ENCODE measurements at places on chromosomes 1 and 21.

DNA sequence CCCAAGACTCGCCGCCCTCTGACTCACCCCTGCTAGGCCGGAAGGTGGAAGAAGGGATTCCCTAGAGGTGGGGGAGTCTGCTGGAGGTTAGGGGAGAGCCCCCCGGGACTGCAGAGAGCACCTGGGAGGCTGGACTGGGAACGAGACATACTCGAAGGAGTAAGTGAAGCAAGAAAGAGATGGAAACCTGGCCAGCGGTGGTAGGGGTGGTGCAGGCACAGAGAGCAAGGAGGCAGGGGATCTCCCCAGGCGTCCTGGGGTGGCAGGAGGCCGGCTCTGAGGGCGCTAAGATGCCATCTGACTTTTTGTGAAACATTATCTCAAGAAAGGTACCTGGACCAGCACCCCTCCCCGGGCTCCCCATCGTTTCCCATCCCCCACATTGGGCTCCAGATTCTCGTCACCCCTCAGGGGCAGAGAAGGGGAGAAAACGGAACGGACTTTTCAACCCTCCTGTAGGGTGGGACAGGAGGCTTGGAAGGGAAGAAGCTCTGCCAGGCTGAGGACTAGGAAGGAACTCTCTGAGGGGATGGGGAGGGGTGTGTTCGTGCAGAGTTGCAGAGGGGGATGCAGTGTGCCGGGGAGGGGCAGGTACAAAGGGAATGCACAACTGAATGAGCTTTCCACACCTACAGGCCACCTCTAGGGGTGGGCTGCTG is 708 bp downstream of the CHRNB2 start:
- no peak for DNase-seq

DNA sequence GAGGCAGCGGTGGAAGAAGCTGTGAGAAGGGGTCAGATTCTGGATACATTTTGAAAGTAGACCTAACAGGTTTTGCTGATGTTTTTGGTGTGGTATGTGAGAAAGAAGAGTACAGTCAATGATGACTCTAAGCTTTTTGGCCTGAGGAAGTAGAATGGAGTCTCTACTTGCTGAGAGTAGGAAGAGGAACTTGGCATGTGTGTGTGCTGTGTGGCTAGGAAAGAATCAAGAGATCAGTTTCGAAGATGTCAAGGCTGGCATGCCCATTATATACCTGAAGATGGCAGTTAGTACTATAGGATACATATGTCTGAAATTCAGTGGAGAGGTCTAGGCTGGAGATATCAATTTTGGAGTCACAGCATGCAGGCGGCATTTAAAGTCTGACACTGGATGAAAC is 64.4 kb downstream of the MAB21L3 start:
- DNase-seq = no peak

GRCh38 chr1:112196731-112197130 is 199.3 kb upstream of the CTTNBP2NL start:
- DNase-seq = no peak

DNA sequence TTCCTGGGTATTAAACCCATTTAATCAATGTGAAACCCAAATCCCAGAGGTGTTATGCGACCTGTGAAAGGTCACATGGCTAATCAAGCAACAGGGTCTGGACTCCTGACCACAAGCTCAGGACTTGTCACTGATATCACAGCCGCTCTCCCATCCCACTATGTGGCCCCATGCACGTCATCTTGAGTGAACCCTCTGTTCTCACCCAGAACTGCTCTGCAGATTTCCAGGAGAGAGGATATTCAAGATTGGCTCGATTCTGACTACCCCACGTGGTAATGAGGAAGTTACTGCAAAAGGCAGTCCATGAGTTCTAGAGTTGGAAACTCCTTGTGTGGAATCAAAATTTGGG is 173.5 kb upstream of the ETV3 start:
- no peak for DNase-seq

DNA sequence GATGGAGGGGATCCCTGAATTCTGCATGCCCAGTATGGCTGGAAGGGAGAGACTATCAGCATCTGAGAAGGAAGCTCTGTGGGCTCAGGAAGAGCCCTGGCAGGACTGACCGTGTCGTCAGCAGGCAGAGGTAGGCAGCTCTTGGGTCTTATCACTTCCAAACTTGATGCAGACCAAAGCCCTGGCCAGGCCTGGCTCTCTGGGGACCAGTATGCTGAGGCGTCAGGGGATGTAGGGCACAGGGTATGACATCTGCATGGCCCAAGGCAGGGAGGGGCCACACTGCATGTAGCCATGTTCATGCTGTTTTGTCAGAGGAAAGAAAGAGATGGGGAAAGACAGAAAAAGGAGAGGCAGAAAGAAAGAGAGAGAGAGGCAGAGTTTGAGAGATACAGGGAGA is 6.3 kb downstream of the FGR start:
- no peak for DNase-seq

DNA sequence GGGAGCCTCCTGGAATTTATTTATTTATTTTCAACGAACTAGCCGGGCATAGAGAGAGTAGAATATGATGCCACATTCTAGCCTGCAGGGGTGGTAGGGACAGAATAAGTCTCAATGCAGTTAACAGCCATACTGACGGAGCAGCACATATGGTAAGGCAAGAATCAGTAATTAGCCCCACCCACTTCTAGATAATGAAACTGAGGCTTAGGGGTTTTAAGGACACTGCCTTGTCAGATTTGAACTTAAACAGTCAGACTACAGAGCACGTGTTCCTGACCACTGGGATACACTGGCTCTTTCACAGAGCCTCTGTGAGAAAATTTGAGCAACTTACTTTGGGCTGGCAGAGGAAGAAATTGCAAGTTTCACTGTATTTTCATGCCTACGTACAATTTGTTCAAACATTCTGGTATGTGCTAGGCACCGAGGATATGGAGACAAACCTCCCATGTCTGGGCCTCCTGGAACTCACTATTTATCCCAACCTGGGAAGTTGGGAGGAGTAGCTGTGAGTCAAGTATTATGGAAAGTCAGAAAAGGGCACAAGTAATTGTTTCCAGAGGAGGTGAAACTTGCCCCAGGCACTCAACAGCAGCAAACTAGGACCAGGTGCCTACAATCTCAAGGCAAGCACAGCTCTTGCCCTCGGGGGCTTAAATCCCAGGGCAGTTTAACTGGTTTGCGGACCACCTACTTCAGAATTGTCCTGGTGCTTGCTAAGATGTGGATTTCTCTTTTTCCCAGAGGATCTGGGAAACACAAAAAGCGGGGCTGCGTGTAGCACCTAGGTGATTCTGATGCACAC is 1.6 kb upstream of the CLIC4 start:
- no peak for DNase-seq

DNA sequence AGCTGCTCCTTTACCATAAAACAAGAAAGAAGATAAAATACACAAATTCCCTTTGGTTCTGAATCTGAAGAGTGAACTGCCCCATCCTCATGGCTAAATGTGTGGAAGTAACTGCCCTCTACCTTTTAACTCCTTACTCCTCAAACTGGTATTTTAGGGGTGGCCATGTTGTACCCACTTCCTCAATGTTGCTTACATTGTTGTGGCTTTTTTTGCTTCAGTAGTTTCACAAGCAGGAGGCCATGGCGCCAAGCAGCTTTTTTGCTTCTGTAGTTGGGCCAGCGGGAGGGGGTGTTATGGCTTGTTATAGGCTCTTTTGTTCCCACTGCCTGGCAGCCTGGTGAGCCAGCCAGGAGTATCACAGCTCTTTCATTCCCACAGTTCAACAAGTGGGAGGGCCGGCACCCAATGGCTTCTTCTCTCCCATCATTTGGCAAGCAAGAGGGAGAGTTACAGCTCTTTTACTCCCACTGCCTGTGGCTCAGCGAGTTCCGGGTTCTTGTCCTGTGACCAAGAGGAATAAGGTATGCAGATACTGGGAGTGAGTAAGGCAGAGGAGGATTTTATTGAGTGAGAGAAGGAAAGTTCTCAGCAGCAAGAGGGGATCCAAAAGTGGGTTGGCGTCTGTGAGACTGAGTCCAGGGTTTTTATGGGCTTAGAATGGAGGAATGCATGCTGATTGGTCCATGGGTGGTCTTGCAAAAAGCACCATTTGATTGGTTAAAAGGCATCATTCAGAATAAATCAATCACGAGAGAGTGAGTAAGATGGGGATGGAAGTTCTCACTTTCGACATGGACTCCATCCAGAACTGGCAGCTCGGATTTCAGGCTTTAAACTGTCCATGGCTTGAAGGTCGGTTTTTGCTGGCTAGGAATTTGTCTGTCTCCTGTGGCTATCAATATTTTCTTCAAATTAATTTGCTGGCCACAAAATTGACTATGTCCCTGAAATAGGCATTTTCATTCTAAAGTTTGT is 429.6 kb downstream of the HLX start:
- no peak for DNase-seq

DNA sequence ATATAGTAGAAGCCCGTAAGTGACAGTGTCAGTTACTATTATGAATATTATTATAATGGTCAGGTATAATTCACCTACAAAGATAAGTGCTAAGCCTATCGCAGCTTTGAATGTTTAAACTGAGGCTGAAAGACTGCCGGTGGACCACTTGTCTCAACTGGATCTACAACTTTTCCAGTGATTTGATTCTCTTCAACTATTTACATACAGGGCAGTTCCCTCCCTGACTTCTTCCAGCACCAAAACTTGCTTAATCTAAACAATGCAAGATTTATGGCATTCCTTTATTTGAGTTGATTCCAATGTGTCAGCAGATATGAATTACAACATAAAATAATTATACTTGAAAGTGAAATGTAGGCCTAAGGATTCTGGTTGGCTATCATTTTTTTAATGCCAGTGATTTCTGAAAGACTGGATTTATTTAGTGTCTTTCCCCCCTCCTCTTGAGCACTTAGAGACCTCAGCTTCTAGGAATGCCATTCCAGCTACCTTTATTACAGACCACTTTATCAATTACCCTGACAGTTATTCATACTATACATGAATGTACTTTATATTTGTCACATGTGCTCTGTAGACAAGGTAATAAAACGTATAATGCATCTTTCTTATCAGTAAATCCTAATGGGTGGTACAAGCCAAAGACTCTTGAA is 153.3 kb upstream of the C8B start:
- DNase-seq = no peak

- peak; percentile 45 for DNase-seq
Measured at GRCh38 chr1:119948342-119949214, 52.3 kb upstream of the ADAM30 start.

GRCh38 chr1:58919959-58920321 is 136.1 kb upstream of the JUN start:
- no peak for DNase-seq

- DNase-seq = no peak
Measured at GRCh38 chr21:30255679-30256078, 27.1 kb downstream of the KRTAP24-1 start.

DNA sequence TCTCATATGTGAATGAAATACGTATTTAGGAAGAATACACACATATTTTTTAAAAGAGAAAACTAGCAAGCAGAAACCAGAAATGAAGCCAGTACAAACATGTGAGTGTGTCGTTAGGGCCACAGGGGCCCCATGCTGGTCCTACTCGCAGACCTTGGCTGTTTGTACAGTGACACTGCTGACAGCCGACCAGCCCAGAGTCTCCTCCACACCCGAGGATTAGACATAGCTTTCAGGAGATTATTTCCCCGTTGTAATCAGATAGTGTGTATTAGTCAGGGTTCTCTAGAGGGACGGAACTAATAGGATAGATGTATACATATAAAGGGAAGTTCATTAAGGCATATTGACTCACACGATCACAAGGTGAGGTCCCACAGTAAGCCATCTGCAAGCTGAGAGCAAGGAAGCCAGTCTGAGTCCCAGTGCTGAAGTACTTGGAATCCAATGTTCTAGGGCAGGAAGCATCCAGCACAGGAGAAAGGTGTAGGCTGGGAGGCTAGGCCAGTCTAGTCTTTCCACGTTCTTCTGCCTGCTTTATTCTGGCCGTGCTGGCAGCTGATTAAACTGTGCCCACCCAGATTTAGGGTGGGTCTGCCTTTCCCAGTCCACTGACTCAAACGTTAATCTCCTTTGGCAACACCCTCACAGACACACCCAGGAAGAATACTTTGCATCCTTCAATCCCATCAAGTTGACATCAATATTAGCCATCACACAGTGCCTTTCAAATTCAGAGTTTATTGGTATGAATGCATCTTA is 51.2 kb downstream of the DIP2A start:
- no peak for DNase-seq

DNA sequence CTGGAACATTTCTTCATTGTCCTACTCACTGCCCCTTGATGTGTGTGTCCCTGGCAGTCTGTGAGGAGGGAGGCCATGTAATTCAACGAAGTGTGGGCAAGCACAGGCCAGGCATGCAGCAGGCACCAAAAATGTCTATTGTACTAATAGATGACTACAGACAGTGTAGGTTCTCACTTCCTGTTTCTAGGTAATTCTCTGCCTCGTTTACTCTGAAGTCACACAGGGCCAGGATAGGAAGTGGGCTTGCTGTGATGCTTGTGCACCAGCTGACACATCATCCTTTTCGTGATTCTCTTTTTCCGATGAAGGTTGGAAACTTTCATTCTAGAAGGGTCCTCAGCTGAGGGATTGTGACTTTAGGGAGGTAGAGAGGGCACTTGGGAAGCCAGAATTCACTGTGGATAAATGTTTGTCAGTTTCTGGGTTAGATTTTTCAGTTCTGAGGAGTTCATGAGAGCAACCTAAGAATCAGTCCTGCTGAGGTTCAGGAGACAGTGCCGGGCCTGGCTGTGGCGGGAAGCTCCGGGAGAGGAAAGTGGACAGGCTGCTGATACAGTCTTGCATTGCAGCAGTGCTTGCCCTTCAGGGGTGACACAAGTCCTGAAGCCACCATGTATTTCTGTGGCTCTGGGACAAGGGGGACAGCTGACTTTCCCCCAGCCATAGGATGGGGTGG is 4.3 kb upstream of the CSF1 start:
- peak; percentile 32 for DNase-seq

DNA sequence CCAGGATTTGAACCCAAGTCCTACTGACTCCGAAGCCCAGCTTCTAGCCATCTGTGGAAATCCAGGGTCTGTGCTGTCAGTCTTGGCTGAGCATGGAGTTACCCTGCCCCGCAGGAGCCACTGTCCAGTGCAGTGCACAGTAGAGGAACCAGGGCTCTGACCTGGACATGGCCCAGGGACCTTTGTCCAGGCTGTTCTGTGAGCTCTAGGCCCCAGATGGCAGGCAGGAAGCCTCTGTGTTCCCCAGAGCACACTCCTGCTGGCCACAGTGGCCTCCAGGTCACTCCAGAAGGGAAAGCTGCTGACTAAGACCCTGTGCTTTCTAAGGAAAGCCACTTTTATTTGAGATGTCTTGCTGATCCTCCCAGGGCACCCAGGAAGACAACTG is 13.8 kb downstream of the S100A7A start:
- no peak for DNase-seq

- DNase-seq = no peak
Measured at GRCh38 chr1:157968508-157968907, 24.9 kb upstream of the KIRREL1 start.

DNA sequence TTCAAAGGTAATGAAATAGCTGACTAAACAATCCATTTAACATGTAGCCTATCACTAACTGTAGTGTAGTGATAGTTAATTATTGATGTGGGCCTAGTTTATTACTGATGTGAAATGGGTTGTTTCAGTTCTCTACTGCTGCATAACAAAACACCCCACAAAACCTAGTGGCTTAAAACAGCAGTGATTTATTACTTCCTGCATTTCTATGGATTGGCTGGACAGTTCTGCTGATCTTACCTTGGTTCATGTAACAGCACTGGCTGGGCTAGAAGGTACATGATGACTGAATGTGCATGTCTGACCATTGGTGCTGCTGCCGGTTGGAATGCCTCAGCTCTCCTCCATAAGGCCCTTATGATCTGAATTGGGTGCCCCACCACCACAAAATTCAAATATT is 5.4 kb upstream of the ABL2 start:
- DNase-seq = no peak

GRCh38 chr1:241849345-241849695 is 1.3 kb downstream of the EXO1 start:
- no peak for DNase-seq

All from activated effector memory CD4-positive, alpha-beta T cell treated with Interleukin-2 at 50 U/mL for 16 hours (primary cell).